Mucosa of descending colon (tissue), 3 donors: ENCODE measurements at places on chromosomes 4 and X.

DNA sequence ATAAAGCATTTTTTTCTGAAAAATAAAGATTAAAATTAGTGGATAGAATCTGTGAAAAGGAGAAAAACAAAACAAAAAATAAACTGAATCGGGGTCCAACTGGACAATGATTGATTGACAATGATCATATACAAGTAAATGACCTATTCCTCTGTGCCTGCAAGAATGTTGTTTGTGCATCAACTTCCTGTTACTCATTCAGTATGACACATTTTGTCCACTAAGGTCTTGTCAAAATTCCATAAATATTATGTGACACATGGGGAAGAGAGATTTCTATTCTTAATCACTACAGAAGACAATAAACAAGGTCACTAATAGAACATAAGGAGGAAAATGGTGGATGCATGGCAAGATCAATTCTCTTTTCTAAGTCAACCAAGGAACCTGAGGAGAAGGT lies 54.9 kb downstream of the F8 start:
- no peak for DNase-seq

DNA sequence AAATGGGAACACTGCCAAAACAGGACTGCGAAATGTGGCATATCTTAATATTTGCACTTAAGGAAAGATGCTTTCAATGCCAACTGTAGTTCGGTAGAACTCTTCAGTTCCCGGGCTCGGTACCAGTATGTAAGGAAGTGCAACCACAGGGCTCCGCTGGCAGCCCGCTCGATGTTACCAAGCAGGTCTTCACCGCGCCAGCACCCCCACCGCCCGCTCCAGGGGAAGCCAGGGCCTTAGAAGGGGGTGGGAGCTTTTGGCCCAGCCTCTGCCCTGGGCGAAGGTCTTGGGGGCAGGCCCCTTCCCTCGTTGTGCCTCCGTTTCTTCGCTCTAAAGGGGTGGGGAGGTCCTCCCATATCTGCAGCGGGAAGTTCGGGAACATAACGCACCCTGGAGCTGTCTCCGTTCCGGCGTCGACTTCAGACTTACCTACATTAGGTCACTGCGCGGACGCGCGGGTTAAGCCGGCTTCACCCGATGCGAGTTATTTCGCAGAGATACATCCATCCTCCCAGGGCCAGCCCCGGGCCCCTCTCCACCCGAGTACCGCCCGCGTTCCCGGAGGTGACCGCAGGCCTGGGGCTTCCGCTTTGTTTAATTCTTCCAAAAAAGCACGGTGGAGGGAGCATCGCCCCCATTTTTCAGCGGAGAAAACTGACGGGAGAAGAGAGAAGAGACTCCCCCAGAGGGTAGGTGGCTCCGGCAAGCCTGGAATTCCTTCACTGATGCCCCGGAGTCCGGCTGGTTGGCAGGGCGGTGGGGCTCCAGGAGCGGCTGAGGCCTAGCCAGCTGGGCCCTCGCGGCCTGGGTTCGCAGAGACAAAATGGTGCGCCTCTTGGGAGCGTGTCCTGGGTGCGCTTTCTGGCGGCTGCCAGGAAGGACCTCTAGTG lies 1.0 kb upstream of the HMX1 start:
- no peak for DNase-seq

- DNase-seq: no peak
Observed at GRCh38 chr4:9773471-9773870, 8.0 kb upstream of the DRD5 start.

DNA sequence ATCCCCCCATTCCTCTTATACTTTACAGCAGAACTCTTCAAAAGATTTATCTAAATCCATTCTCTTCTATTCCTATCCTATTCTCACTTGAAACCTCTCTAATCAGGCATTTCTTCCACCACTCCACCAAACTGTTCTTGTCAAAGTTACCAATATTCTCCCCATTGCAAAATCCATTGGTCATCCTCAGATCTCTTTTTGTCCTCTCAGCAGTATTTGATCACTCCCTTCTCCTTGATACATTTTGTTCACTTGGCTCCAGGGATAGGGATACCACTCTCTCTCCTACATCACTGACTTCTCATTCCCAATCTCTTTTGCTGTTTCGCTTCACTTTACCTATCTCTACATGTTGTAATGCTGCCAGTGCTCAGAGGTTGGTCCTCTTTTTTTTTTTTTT lies 2.8 kb upstream of the MTMR8 start:
- DNase-seq: no peak
